ENCODE measurements at places on chromosomes 1 and 21.

DNA sequence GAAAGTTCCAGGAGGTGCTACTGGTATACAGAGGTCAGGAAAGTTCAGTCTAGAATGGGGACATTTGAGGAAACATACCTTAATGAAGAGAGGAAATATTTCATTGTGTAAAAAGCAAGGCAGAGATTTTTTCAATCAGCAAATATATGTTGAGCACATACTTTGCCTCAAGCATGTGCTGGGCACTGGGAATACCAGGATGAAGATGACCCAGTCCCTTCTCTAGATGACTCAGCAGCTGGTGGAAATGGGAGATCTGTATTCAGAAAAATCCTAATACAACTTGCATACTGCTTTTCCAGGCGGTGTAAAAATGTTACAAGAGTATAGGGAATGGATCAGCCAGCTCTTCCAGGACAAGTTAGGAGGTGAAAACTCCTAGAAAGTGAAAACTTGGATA is 229.3 kb downstream of the FGGY start:
- DNase-seq: no peak

DNA sequence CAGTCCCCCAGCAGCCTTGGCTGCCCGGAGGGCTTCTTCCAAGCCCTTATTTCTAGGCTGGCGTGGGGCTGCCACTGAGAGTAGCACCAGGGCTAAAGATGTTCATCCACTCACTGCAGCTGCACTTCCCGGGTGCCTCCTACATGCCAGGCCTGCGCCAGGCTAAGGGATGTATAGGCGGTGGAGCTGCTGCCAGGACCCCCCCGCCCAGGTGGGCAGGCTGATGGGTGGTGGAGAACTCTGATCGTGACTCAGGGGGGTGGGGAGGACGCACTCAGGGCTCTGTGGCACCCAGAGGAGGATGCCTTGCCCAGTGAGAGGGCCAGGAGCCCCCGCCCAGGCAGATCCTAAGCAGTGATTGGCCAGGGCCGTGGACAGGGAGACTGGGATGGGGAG is 34.1 kb downstream of the CFAP74 start:
- DNase-seq: no peak

GRCh38 chr1:63665824-63666223 is 72.6 kb downstream of the PGM1 start:
- DNase-seq: no peak

GRCh38 chr1:156123356-156124196 is 9.1 kb downstream of the LMNA start:
- DNase-seq: peak; percentile 100

DNA sequence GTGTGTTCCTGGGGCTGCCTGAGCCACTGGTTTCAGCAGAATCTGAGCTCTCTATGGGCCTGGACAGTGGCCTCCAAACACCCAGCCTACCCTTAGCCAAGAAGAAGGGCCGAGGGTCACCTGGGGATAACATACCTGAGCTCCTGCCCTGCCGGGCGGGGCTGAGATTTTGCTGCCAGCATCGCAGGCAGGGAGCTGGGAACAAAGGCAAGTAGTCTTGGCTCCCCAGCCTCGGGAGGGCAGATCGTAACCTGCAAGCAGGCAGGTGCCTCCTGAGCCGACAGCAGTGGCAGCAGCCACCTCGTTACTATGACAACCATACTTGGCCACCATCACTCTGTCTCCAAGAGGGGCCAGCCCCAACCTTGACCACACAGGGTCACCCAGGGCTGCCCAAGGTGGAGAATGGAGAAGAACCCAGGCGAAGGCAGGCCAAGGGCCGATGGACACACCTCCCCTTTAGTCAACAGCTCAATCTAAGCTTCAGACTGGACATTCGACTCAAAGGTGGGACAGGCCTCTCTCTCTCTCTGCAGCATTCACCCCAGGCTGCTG is 54.6 kb downstream of the TOMM20 start:
- DNase-seq: no peak

DNA sequence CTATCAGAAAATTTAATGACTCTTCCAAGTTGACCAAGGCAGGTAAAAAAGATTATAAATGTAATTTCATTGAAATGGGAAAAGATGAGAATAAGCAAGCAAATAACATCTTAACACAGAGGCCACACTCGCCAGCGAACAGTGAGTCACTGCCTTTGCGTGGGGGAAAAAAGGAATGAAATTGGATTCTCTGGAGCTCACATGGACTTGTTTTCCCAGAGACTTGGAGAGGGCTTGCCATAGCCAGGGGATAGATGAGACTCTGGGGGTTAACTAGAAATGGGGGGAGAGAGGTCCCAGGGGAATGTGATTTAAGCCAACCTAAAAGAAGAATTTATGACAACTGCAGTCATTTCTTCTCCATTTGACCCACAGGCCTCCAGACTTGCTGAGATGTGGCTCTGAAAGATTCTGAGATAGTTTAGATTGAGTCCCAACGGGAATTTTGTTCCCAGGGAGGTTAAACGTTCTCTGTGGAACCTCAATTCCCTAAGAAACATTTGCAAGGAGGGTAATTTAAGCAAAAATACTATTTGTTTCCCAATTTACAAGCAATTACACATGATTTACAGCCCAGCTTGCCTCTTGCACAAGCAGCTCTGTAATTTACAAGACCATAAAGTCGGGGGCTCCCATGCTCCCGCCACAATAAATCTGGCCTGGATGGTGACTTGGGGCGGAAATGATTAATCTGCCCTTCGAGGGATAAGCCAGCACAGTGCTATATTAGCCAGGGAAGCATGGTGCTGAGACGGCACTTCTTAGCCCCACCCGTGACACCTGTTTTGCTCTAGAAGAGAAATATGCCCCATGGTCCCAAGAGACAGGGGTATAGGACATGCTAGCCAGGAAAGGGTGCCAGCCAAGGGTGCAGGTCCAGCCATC is 68.8 kb downstream of the GRIK3 start:
- no peak for DNase-seq

DNA sequence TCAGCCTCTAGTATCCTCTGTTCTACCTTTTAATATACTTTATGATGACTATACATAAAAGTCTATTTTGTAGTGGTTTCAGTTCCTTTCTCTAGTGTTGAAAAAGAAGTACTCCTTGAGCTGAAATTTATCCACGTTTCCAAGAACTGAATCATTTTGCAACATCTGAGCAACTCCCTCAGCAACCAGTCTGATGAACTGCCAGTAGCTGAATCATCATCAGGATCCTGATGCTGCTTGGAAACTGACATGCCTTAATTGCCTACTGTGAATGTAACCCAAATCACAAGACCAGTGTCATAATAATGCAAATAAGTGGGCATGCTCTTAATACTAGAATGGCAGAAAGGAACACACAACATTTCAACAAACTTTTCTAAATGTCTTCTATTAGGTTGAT is 103.3 kb downstream of the CYYR1 start:
- no peak for DNase-seq

GRCh38 chr1:39398278-39399021 is 93.0 kb upstream of the BMP8A start:
- no peak for DNase-seq

- DNase-seq: no peak
These were observed 3.9 kb upstream of the OLFML3 start for GRCh38 chr1:113975211-113975895.

GRCh38 chr1:67540733-67541125 is 110.5 kb upstream of the SERBP1 start:
- DNase-seq: no peak

DNA sequence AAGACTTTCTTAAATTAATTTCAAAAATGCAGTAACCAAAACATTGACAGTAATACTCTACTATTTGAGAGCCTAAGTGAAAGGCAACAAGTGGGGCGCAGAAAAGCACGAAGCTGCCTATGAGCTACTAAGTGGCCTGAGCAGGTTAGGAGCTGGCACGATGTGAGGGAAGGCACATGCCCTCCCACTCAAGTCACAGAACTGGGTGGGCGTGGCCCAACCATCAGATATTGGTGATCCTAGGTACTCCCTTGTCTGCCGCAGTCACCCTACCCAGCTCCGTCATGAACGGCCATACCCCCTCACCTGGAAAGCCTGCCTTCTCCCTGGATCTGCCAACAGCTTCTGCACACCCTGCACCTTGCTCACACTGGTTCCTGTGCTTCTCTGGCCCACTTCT is 40.8 kb downstream of the SSBP3 start:
- no peak for DNase-seq

DNA sequence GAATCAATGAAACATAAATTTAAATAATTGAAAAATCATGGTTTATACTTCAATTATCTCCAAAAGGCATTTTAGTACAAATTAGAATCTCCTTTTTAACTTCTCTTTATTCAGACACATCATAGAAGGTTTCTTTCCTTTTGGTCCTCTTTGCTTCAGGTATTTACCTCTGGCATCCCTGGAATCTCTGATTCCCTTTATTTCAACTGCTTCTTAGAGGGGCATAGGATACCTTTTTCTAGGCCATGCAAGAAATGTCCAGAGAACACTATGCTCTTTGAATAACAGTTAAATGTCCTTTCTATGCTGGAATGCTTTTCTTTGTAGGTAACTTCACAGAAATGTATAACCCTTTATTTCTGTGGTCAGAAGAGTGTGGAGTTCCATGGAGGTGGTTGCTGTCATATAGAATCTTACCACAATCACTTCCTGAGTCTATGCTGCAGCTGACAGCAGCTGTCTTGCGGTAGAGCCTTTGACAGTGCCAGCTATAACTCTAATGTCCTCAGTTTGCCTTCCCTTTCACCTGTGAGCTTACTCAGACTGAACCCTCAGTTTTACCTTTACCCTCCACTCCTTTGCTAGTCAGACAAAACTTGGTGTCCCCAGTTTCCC is 8.6 kb downstream of the LAMC2 start:
- no peak for DNase-seq

DNA sequence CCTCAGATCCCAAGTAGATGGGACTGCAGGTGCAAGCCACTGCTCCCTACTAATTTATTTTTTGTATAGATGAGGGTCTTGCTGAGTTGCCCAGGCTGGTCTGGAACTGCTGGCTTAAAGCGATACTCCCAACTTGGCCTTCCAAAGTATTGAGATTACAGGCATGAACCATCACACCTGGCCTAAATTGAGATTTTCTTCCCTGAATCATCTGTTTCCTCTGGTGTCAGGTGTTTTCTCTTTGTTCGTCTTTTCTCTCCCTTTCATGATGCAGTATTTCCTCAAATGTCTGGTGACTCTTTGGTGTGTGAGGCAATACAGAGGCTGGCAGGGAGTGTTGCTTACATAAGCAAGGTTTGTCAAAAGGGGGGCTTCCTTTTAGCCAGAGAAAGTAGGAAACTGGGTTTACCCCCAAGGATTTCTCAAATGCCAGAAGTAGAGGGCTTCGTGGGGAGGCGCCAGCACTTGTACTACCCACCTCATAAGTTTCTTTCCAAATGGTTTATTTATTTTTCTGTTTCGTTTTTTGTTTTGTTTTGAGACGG is 27.6 kb downstream of the CLDN14 start:
- no peak for DNase-seq

- DNase-seq: no peak
These were observed 78.0 kb downstream of the WDR64 start for GRCh38 chr1:241730031-241730430.

GRCh38 chr1:24711329-24711728 is 33.9 kb upstream of the CLIC4 start:
- no peak for DNase-seq

DNA sequence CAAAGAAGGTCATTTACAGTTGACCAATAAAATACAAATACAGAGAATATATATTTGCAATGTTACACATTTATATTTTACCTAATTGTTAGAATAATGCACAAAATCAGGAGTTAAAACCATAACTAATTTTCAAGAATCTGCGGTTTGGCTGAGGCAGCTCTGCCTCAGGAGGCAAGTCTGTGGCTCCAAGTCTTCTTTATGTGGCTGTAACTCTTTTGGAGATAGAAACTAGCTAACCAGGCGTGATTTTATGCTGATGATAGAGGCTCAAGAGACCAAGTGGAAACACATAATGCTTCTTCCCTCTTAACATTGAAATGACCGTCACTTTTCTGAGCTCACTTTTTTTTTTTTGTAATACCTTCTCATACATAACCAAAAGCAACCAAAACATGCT is 744.7 kb upstream of the CXADR start:
- no peak for DNase-seq

GRCh38 chr1:203361945-203362719 is 11.2 kb upstream of the FMOD start:
- no peak for DNase-seq

DNA sequence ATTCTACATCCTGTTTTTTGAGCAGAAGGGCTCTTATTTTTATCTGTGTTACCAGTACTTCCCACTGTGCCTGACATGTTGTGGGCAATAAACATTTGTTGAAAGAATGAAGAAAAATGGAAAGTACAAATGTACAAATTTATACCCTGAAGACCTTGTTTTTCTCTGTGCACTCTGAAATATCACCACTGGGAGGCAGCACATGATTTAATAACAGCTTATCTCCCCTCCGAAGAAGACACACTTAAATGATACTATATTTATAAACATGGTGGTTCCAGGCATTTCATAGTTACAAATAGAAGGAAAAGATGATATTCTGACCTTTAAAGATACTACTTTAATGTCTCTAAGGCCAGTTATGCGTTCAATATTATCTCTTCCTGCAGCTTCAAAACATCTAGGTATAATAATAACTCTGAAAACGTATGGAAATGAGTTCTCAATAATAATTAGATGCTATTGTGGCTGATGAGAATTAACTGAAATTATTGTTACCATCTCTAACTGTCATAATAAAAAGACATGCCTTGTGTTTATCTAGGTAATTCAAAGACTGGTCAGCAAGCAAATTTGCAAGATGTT is 12.8 kb downstream of the DYNLT5 start:
- DNase-seq: peak; percentile 31

DNA sequence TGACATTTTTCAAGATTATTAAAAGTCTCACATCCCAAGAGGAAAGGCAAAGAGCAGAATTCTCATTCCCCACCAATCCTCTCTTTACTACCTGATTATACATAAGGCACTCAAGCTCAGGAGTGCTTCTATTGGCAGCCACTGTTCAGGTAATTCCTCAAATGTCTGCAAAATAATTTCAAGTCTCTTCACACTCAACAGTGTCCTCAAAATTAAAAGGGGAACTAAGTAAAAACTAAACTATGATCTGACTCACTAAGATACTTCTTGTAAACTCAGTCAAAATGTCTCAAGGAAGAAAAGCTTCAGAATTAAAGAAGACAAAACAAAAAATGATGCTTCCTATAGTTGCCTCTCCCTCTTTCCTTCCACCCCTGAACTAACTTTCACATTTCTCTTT is 135.6 kb downstream of the GPATCH2 start:
- DNase-seq: no peak

DNA sequence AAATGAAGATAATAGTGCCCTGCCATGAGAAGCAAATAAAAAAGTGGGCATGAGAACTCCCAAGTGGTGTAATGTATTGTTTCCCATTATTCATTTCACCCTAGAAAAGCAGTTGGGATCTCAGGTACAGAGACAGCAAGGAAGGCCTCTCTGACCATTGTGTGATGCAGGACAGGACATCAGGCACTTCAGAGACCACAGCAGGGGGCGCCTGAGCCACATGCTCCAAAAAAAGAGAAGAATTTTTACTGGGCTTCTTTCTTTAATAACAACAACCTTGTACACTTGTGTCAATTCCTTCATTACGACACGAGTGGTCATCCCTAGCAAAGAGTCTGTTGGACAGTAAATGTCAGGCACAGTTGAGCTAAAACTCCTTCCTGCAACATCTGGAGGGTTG is 533.3 kb downstream of the OMA1 start:
- DNase-seq: no peak
